Activated T-cell treated with anti-CD3 and anti-CD28 coated beads for 48 hours (primary cell): ENCODE measurements at places on chromosomes 5 and 9.

GRCh38 chr9:5450359-5451091 lies at the start of gene CD274:
Gene CD274 (plus strand): TSS chr9:5450542. CDS start chr9:5456114, 5,572 bp downstream.
- peak; percentile 88 for DNase-seq

- no peak for DNase-seq
Measured at GRCh38 chr5:149358868-149359495, 1.1 kb downstream of the PCYOX1L start.

GRCh38 chr9:78745331-78745730 lies 448.4 kb downstream of the PSAT1 start:
- no peak for DNase-seq

DNA sequence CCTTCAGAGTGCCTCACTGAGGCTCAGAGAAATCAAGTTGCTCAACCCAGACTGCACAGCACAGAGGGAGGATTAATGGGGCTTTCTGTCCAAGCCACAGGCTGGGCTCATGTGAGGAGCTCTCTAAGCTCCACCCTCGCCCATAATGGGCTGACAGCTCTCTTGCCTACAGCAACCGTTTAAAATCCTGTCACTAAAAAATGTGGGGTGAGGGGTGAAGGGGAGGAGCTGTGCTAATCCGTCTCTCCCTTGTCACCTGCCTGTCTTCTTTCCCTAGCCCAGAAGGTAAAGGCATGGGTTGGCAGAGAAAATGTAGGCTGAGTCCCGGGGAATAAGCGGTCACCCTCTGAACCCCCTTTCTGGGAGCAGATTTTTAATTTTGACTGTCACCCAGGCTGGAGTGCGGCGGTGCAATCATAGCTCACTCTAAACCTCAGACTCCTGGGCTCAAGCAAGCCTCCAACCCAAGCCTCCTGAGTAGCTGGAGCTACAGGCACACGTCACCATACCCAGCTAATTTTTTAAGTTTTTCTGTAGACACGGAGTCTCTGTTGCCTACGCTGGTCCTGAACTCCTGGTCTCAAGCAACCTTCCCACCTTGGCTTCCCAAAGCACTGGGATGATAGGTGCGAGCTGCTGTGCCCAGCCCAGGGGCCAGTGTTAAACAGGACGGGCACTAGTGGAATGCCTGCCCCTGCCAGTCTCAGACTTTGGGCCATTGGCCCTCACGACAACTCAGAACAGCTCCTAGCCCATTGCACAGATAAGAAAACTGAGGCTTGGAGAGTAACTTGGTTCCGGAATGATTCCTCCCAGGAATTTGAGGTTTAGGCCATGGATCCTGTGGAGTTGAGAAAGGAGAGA lies 89.5 kb downstream of the LMX1B start:
- DNase-seq, result no peak

DNA sequence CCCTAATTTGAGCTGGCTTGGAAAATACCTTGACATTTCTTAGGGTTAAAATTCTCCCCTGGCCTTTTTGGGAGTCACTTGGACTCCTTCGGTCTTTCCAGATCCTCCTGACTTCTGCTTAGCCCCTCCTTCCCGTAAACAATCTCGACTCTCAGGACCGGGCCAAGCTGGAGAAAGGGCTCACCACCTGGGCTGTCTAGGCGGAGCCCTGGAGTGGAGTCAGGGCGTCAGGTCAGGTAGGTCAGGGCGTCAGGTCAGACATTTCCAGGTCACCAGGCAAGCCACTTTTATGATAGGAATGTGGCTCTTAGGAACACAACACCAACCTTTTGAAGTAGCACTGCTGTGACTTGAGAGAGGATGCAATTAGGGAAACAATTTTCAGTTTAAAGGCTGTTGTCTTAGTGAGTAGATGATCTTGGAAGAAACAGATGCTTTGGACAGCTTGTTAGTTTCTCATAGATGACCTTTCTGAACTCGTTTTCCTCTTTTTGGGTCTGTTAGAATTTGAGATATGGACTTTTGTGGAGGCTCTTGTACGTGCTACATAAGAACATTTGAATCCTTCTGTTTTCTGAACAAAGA lies 12.8 kb downstream of the OSTF1 start:
- no peak for DNase-seq

GRCh38 chr5:66796305-66797292 lies 200.4 kb downstream of the MAST4 start:
- no peak for DNase-seq

GRCh38 chr5:131505237-131505908 lies 129.7 kb downstream of the RAPGEF6 start:
- DNase-seq, result no peak

- DNase-seq, result no peak
Measured at GRCh38 chr9:14018081-14018480, 295.9 kb downstream of the NFIB start.

DNA sequence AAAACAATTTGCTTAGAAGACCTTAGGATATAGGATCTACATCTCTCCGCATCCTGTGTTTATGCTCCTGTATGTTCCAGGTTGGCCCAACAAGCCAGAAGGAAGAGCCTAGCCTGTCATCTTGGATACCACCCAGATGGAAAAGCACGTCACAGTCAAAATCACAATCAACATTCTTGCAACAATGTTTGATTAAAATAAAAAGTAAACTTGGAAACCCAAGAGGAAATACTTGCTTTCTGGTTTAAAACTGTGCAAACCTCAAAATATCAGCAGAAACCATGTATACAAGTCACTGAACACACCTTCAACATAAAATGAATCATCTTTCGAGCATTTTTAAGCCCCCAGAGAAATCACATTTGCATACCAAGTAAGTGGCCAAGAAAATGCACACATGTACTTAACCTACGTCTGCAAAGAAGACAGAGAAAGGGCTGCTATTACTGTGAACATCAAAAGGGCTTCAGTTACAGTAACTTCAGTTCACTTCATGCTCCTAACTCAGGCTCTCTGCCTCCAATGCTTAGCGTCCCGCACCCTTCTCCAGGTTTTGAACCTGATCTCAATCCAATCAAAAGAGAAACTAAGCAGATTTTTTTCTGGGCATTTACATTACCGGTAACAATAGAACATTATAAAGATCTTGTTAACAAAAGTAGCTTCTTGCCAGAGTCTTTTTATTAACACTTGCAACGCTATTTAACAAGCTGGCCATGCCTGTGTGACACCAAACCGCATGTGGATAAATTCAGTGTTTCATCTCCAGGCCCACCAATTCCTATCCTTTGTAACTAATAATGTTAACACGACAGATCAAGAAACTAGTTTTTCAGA lies 1.3 kb downstream of the ENC1 start:
- DNase-seq, result no peak

GRCh38 chr5:113807427-113807991 lies 294.0 kb downstream of the YTHDC2 start:
- no peak for DNase-seq

DNA sequence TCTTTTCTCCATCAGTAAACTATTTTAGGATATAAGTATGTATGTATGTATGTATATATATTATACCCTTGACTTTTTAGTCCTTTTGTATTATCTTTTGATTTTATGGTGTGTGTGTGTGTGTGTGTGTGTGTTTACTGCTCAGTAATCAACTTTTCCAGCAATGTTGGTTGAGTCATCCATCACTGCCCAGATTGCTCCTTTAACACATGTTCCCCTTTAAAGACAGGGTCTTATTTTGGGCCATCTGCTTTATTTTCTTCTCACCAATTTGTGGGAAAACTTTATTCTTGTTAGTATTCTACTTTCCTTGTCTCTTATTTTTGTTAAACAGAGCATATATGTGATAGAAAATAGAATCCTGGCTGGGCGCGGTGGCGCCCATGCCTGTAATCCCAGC lies 28.1 kb downstream of the ANKRD33B start:
- no peak for DNase-seq

DNA sequence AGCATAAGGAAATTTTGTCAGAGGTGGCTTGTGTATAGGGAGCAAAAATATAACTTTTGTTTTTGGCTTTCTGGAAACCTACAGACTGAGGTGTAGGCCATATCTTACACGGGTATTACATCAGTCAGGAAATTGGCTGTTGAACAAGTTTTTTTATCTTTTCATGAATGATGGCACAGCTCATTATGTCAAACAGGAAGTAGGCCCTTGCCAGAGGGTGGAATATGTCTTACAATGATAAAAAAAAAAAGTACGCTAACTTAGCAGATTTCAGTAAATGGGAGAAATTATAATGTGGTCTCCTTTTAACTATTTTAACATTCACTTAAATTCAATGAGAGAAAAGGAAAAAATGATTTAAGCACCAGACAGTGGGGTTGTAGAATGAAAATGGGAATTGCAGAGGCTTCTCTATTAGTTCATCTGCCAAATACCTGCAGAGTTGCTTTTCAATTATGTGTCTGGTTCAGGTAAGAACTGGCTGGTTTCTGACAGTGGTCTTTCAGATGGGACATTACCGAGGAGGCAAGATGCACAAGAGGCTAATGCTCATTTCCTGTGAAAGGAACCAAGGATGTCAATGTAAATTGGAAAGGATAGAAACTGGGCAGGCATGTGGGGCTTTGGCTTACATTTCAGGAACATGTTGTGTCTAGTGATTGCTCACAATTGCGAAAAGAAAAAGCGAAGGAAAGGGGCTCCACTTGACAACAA lies 169.9 kb downstream of the NNT start:
- no peak for DNase-seq

DNA sequence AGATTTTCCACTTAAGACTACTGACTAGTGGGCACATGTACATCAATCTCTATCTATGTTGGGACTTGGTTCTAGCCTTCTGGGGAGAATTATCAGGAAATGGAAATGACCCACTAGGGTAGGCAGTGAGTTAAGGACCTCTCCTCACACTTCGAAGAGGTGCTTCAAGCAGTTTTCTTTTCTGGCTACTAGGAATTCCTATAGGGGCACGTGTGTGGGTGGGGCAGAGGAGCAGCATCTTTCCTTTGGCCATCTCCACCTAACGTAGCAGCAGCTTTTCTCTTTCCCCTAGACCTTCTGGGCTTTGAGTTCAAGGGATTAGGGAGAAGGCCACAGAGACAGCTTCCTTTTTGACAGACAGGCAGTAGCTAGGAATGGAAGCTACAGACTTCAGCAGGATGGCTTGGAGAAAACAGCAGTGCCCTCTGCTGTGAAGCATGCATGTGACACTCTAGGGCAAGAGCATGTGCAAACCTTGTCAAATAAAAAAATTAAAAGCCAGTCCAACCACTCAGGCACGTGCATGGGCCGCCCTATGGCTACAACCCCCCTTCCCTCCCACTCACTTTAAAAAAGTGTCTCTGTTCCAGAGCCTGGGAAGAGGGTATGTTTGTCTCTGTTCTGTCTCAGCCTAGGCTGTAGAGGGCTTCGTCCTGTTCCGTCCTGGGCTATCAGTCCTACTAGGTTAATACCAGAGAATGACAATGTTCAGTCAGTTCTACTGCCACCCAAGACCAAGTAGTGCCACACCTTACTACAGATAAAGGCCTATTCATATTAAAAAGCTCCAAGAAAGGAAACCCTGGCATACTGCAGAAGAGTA lies 8.7 kb upstream of the GFRA3 start:
- DNase-seq, result no peak

DNA sequence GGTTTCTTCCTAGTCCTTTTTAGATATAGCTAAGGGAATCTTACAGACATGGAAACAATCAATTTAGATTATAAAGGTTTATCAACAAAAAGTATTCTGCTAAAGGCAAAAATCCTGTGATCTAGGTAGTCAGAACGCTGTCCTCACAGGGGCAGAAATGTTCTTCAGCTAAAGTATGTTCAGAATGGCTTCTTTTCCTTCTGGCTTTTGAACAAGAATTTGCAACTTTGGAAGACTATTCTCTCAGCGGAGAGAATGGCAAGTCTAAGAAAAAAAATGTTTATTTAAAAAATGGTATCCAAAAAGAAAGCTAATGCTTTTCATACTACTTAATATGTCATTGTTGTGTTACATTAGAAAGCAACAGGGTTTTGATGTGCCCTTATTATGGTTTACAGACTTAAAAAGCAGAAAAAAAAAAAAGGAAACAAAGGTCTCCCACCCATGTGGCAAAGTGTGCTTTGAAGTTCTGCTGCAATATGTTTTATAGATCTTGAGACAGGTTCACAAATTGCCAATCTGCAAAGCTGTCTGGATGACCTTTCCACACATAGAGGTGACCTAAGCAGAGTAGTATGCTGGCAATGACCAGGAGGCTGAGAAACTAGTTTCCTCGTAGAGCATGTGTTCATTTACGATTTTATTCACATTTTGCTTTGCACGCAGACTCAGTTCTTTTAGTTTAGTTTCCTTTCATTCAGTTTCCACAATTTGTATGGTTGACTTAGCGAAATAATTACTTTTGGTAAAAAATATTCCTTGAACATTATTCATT lies 45.1 kb upstream of the PJA2 start:
- DNase-seq, result no peak

DNA sequence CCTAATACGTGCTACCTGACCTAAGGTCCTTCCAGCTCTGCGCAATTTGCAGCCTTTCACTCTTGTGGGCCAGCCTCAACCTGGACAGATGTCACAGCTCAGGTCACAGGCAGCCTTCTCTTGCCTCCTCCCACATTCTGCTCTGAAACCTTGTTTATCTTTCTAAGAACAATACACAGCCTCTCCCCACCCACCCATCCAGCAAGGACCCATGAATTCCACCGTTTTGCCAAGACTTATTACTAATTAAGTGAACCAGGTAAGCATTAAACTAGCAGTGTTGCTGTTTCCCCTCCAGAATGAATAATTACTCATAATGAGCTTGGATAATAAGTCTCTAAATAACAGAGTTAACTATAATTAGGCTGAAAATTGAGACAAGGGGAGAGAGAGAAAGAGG lies 11.0 kb downstream of the FABP6 start:
- DNase-seq, result no peak

- no peak for DNase-seq
Measured at GRCh38 chr5:135974021-135974600, 19.3 kb upstream of the LECT2 start.

DNA sequence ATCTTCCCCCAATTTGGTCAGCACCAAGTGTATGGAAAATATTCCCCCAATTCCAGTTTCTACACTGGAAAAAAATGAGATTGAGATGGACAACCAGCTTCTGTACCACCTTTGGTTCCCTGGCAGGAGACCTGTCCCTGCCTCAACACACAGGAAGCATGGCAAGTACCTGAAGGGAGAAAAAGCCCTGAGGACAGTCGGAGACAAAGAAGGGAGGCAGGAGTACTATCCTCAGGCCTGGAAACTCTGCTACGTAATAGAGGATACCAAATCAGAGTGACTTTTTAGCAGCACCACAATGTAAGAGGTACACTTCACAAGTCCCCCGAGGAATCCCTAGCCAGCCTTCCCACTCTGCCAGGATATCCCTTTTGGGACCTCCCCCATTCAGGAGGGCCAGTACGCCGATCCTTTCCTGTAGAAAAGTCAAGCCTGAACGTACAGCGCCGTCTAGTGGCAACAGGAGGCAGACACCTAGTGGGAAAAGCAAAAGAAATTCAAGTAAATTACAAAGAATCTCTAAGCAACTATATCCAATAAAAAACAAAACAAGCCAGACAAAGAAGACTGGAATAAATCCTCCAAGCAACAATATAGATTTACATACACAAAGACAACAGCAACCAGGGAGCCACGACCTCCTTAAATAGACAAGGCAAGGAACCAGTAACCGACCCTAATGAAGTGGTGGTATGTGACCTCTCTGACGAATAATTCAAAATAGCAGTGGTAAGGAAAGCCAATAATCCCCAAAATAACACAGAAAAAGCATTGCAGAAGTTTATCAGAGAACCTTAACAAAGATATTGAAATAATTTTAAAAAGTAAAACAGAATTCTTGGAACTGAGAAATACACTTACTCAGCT lies 63.3 kb upstream of the SLCO6A1 start:
- no peak for DNase-seq
